ENCODE measurements at places on chromosomes 5 and 9.

DNA sequence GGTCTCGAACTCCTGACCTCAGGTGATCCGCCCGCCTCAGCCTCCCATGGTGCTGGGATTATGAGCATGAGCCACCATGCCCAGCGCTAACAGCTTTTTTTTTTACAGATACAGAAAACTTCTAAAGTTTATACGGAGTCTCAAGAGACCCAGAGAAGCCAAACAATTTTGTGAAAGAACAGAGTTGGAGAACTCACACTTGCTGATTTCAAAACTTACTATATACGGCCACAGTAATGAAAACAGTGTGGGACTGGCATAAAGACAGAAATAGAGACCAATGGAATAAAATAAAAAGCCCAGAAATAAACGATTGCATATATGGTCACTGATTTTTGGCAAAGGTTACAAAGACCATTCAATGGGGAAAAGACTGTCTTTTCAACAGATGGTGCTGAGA lies 85.6 kb upstream of the CACNA1B start:
- no peak for DNase-seq

- no peak for DNase-seq
Measured at GRCh38 chr5:143055596-143056338, 285.6 kb downstream of the ARHGAP26 start.

- no peak for DNase-seq
Measured at GRCh38 chr5:9851458-9851857, 221.3 kb upstream of the TAS2R1 start.

DNA sequence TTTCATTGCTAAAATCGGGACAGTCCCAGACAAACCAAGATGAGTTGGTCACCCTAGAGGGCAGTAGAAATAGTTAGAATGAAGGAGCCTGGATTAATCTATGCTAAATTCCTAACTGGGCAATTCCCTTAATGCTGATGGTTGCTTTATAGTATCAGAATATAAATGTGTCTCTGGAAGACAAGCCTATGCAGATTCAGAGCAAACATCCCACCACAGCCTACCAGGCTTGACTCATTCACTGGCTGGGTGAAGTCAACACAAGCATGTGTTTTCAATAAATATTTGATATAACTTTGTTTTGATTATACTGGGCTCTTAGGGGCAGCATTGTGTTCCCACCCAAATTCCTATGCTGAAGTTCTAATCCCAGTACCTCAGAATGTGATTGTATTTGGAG lies 79.3 kb downstream of the RMI1 start:
- no peak for DNase-seq

Measured in renal pelvis (tissue), 12 donors.